Forelimb muscle (tissue), 1 donor: ENCODE measurements at places on chromosomes 16 and 17.

DNA sequence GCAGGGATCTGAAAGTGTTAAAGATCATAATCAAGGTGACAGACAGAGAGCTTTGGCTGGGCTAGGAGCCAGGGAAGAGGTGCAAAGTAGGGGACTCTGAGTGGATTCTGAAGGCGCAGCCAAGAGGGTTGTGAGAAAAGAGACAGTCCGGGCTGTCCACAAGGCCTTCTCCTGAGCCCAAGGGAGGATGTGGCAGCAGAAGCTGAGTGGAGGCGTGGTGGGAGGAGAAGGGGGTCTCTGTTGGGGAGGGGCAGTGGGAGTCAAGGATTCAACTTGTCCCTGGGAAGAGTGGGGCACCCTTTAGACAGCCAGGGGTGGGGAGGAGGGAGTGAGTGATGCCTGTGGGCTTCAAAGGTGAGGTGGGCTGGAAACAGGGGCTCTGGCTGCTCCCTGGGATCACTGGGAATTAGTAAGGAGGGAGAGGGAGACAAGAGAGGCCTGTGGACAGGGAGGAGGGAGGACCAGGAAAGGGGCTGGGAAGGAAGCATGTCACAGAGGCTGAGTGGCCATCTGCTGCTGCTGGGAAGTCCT, 10.6 kb downstream of the CES1 start:
- DNase-seq, result no peak

- no peak for DNase-seq
Measured at GRCh38 chr17:50686494-50687199, 21.1 kb downstream of the ANKRD40 start.

- no peak for DNase-seq
Measured at GRCh38 chr17:28873839-28874238, 19.0 kb downstream of the ERAL1 start.

- DNase-seq, result no peak
Measured at GRCh38 chr16:2033057-2033908, 6.6 kb downstream of the NHERF2 start.

DNA sequence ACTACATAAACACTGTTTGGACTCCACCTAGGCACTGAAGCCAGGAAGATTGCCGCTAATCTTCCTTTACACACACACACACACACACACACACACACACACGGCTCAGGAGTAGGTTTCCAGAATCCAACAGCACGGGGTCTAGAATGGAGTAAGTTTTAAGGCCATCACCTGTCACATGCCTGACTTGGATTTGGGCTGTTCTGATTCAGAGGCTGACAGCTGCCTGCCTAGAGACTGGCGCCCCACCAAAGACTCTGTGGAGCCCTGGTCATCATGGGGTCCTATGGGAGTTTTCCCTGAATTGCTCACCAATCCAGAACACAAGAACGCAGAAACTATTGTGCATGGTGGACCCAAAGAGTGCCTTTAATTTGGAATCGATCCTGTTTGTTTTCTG, 10.9 kb downstream of the CDRT4 start:
- DNase-seq, result no peak

- DNase-seq, result no peak
Measured at GRCh38 chr16:73031155-73031866, 16.6 kb downstream of the ZFHX3 start.

GRCh38 chr16:66166490-66166889, 200.0 kb upstream of the CDH5 start:
- no peak for DNase-seq

DNA sequence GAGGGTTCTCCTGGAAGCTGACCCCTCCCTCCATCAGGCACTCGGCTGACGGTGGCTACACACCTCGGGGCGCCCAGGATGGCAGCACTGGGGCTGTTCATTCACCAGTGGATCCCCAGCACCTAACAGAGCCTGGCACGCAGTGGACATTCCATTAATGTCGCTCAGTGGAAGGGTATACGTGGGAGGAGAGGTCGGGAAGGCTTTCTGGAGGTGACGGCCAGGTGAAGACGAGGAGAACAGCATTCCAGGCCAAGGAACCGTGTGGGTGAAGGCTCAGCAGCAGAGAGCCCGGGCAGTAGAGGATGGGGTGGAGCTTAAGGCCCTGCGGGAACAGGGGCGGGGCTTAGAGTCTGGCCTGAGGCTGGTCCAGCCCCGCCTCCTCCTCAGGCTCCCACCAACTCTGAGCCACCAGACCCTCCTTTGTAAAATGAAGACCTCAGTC, 2.5 kb upstream of the HS3ST6 start:
- DNase-seq, result no peak

GRCh38 chr16:28837672-28838557, 8.2 kb downstream of the TUFM start:
- no peak for DNase-seq

DNA sequence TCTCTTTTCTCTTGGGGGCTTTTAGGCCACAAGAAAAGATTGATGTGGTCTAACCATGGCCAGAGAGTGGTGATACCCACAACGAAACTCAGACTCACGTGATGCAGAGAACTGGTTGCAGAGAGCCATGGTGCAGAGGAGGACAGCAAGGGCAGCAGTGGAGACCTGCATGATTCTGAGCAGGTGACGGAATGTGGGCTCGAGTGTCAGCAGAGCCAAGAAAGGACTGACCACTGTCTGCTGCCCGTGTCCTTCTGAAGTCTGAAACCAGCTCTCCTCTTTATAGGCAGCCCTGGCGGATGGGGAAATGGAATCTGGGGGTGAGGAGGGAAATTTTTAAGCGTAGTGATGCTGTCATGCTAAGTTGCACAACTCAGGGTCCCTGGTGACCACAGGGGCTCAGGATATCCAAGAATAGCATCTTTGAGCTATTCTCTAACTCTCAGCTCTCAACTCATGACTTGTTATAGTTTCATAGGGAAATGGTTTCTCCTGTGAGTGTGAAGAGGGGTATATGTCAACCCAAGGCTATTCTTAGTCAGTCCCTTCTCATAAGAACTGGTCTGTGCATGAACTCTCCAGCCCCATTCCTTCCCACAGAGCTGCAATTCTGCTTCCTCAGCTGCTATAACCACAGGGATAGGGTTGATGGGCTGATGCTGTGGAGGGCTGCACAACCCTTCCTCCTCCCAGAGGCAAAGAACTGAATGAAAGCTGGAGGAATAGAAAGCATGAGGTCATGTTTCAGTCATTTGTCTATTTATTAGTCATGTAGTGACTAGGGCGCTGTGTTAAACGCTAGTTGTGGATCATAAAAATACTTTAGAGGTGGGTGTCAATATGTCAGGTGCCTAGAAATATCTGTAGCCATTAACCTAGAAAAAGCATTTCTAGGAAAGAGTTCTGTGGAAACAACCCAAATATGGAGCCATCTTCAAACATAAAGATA, at the start of gene CCL3:
Gene CCL3 (minus strand): TSS at position 256 of the 949 bp plus-strand sequence. CDS start 85 bp downstream, at position 171.
- no peak for DNase-seq

GRCh38 chr17:4014148-4014927, 50.1 kb upstream of the ATP2A3 start:
- DNase-seq, result no peak

- no peak for DNase-seq
Measured at GRCh38 chr16:69476920-69477443, 52.6 kb downstream of the CYB5B start.

DNA sequence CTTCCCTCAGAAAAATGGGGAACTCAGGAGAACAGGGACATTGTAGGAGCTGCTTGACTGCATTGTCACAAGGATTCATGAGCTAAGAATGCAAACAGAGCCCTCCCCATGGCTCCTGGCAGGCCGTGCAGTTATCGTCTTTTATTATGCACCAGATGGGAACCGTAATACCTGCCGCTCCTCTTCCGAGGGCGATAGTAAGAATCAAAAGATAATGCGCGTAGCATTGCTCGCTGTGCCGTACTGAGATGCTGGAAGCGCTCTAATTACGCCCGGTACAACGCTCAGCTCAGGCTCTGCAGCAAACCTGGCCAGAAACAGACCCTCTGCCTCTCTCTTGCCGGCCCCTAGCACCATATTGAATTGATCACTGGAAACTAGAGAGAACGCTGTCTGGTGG, 87.1 kb upstream of the PLCG2 start:
- no peak for DNase-seq

- DNase-seq, result no peak
Measured at GRCh38 chr17:78341559-78342448, 18.1 kb downstream of the SOCS3 start.

DNA sequence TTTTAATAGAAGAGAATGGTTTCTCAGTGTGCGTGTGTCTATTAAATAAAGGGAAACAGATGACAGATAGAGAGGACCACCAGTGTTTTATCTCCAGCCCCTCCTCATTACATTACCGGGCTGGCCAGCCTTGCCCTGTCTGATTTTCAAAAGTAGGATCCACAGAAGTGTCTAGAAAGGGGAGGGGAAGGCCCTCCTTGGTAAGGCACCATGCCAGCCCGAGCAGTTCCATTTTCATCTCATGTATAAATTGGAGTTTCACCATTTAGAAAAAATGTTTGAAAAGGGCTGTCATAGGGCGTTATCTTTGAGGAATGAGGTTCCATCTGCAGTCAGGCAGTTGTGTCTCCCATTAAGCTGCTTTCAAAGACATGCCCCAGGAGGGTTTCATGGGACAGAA, 96.7 kb downstream of the SOCS1 start:
- DNase-seq, result no peak

DNA sequence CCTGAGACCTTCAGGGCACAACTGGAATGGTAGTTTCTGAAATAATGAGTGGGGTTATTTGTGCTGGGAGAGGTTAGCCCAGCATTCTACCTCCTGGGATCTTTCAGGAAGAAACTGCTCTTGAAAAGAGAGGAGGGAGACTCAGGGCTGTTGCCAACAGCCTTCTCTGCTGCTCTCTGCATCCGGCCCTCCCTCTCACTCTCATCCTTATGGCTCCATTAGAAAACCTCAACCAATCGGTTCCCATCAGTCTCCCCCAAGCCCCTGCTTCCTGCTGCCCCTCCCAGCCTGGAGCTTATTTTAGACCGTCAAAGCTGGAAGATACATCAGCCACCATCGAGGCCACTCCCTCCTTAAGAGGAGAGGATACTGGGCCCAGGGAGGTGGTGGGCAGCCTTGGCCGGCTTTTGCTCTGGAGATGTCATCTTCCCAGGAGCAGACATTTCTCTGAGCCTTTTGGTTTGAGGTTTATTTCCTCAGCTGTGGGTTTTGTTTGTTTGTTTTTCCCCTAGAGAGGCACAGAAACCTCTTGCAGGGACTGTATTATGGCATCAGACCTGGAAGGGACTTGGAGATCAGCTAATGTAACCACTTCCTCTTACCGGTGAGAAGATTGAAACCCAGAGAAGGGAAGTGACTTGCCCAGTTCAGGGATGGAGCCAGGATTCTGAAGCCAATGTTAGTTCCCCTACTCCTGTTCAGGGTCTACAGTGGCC, 2.7 kb downstream of the MPRIP start:
- peak; percentile 68 for DNase-seq

- DNase-seq, result no peak
Measured at GRCh38 chr17:83104577-83105505, 25.4 kb downstream of the METRNL start.
